Naive B cell (primary cell): ENCODE measurements at places on chromosomes 11 and 22. TPM values are rescaled to one million over a fixed set of nuclear protein-coding genes. Genes with fewer than 3 reads are reported as not detected.

DNA sequence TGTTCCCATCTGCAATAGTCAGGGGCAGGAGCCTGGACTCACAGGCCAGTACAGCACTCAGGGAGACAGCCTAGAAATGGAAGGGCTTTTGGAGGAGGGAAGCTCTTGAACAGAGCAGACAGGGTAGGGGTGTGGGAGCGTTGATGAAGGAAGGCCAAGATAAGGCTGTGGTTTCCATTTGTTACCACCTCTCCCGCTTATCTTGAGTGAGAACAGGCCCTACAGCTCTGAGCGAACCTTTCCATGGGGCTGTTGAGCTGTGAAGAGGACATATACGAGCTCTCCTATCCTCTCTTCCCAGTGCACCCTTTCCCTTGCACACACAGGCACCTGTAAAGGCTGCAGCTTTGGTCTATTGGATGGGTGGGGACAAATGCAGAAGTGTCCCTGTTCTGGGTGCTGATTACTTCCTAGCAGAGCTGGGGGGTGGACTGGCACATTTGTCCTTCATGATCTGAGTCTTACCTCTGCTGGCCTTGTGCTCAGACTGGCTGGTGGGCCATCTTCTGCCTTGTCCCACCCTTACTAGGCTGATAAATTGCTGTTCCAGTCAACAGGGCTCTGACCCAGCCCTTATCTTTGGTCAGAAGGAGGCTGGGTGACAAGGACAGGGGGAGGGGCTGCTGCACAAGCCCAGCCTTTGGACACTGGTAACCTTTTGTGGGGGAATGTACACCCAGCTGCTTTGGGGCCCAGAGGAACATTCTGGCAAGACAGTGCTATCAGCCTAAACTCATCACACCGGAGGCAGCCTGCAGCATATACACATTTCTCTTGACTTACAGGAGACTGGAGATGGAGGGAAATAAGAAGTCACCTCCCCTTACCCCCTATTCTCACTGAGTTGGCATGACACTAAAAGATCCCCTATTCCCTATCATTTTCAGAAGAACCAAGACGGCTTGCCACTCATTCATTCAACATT lies 80.1 kb upstream of the NNMT start:
- H3K4me1 ChIP-seq, result peaks cover 25% of the 10 kb centered on the region
- H3K27me3 ChIP-seq, result no peaks in the 10 kb centered on the region
- no peak overlapping the region for H3K4me3 ChIP-seq
- no peak for DNase-seq
- H3K27ac ChIP-seq, result peak overlapping the region; percentile 9
- peaks cover 8% of the 10 kb centered on the region for H3K36me3 ChIP-seq

DNA sequence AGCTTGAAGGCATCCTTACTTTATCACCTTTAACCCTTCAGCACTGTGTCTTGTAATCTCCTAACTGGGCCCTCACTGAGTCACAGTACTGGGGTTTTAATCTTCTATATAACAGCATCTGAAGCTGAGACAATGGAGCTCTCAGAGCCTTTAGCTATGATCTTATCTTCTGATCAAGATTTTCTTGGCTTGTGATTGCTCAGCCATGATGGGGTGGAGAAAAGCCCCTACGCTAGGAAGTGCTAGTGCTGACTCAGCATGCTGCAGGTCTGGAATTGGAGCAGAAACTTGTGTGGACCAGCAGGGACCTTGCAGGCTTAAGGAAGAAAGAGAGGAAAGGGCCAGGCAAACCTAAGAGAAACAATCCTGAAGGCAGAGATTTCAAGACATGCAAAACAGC lies 71.7 kb upstream of the EED start:
- H3K4me3 ChIP-seq, result no peak overlapping the region
- H3K27me3 ChIP-seq, result no peaks in the 10 kb centered on the region
- H3K27ac ChIP-seq, result no peak overlapping the region
- no peaks in the 10 kb centered on the region for H3K4me1 ChIP-seq
- H3K36me3 ChIP-seq, result no peaks in the 10 kb centered on the region

NFRKB gene
- polyA plus RNA-seq, result 4.7 TPM

- no peaks in the 10 kb centered on the region for H3K36me3 ChIP-seq
- peaks cover 46% of the 10 kb centered on the region for H3K4me1 ChIP-seq
- peak overlapping the region; percentile 88 for H3K27ac ChIP-seq
Measured at GRCh38 chr11:2300290-2300935, 1.3 kb downstream of the C11orf21 start.

DNA sequence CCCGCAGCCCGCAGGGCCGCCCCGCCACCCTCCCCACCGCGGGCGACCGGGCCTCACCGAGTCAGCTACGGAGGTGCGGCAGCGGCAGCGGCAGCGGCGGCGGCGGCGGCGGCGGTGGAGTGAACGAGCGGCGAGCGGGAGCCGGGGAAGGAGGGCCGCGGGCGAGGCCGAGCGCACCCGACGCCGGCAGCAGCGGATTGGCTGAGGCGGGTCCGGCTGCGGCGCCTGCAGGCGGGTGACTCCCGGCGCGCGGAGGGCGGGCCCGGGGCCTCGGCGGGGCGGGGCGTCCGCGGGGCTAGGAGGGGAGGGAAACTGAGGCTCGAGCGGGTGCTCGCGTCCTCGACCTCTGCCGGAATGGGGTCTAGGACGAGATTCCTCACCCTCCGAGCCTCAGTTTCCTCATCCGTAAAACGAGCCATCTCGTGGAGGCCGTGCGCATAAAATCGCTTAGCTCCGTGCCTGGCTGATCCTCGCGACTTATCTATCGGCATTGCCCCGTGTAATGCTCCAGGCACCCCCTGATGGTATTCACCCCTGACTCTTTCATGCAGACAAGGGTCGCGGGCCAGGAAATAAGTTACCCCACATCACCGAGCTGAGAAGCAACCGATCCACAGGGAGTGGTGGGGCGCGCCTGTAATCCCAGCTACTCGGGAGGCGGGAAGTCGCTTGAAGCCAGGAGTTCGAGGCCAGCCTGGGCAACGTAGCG lies at the start of gene CPT1A:
Gene CPT1A, minus strand, starts transcription at position 199 of the 709 bp plus-strand sequence. CDS start 26,442 bp downstream, outside the sequence.
- H3K4me1 ChIP-seq, result peaks cover 24% of the 10 kb centered on the region
- no peaks in the 10 kb centered on the region for H3K27me3 ChIP-seq
- peak; percentile 66 for DNase-seq
- H3K27ac ChIP-seq, result peak within 1 kb of the TSS; percentile 76
- peak within 1 kb of the TSS; percentile 100 for H3K4me3 ChIP-seq
- no peaks in the 10 kb centered on the region for H3K36me3 ChIP-seq

DNA sequence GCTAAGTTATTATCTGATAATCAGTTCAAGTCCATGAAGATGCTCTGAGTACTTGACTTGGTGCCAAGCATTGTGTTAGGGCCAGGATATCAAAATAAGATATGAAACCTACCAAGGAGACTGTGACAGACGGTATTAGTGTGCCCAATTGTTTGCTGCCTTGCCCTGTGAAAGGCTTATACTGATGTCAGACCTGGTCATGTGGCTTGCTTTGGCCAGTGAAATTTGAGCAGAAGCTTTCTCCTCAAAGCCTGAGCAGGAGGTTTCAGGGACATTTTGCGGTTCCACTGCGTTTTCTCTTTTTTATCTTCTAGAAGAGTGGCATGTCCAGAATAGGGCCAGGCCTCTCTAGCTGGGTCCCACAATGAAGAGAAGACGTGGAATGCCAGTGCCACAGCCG lies 15.8 kb upstream of the PKNOX2 start:
- no peak overlapping the region for H3K4me3 ChIP-seq
- peaks cover 54% of the 10 kb centered on the region for H3K27me3 ChIP-seq
- no peaks in the 10 kb centered on the region for H3K4me1 ChIP-seq
- H3K36me3 ChIP-seq, result no peaks in the 10 kb centered on the region
